Transverse colon (tissue), 4 donors: ENCODE measurements at places on chromosomes 4 and X. TPM values are rescaled to one million over a fixed set of nuclear protein-coding genes. Genes with fewer than 3 reads are reported as not detected.

ASB12 gene
- not detected for total RNA-seq

DGAT2L6 gene
- total RNA-seq = not detected

AREG gene
- 22.7 TPM for total RNA-seq

P2RY4 gene
- 5.1 TPM for total RNA-seq

STK32B gene
- 0.37 TPM for total RNA-seq
